Upper lobe of right lung (tissue), 1 donor: ENCODE measurements at places on chromosomes 3 and 15. TPM values are rescaled to one million over a fixed set of nuclear protein-coding genes. Genes with fewer than 3 reads are reported as not detected.

GRCh38 chr3:138347960-138348753, at the start of gene MRAS:
Gene MRAS (plus strand): TSS chr3:138348579. CDS start chr3:138372884, 24,305 bp downstream.
- peaks cover 23% of the 10 kb centered on the region for H3K4me1 ChIP-seq
- peak within 1 kb of the TSS; percentile 78 for H3K4me3 ChIP-seq
- H3K36me3 ChIP-seq = no peaks in the 10 kb centered on the region
- DNase-seq = peak; percentile 92

GRCh38 chr15:57881361-57881760, 174.8 kb downstream of the POLR2M start:
- no peak overlapping the region for H3K27ac ChIP-seq
- no peak for DNase-seq
- no peaks in the 10 kb centered on the region for H3K27me3 ChIP-seq
- no peaks in the 10 kb centered on the region for H3K4me1 ChIP-seq
- no peaks in the 10 kb centered on the region for H3K36me3 ChIP-seq

- no peak overlapping the region for H3K4me3 ChIP-seq
- H3K36me3 ChIP-seq = no peaks in the 10 kb centered on the region
- peak; percentile 73 for DNase-seq
- no peaks in the 10 kb centered on the region for H3K27me3 ChIP-seq
Observed at GRCh38 chr3:52446631-52447511, 2.0 kb upstream of the SEMA3G start.

GRCh38 chr3:111720681-111721380, 125.7 kb upstream of the ZBED2 start:
- DNase-seq = no peak
- no peaks in the 10 kb centered on the region for H3K4me1 ChIP-seq
- no peak overlapping the region for H3K27ac ChIP-seq
- H3K36me3 ChIP-seq = no peaks in the 10 kb centered on the region
- H3K27me3 ChIP-seq = no peaks in the 10 kb centered on the region

GRCh38 chr3:105140899-105141367, 225.8 kb upstream of the ALCAM start:
- H3K36me3 ChIP-seq = no peaks in the 10 kb centered on the region
- H3K27ac ChIP-seq = peak overlapping the region; percentile 52
- no peak overlapping the region for H3K4me3 ChIP-seq
- DNase-seq = no peak
- peaks cover 4% of the 10 kb centered on the region for H3K4me1 ChIP-seq

- no peak overlapping the region for H3K4me3 ChIP-seq
- no peaks in the 10 kb centered on the region for H3K36me3 ChIP-seq
- H3K4me1 ChIP-seq = no peaks in the 10 kb centered on the region
- DNase-seq = no peak
Observed at GRCh38 chr15:88828791-88829190, 25.6 kb downstream of the ACAN start.

- H3K36me3 ChIP-seq = no peaks in the 10 kb centered on the region
- no peaks in the 10 kb centered on the region for H3K27me3 ChIP-seq
- H3K4me3 ChIP-seq = no peak overlapping the region
- H3K4me1 ChIP-seq = no peaks in the 10 kb centered on the region
Observed at GRCh38 chr3:13728487-13728886, 151.4 kb downstream of the WNT7A start.

GRCh38 chr3:76702676-76703075, 337.2 kb upstream of the ROBO2 start:
- H3K4me3 ChIP-seq = no peak overlapping the region
- H3K36me3 ChIP-seq = no peaks in the 10 kb centered on the region
- DNase-seq = no peak
- no peaks in the 10 kb centered on the region for H3K27me3 ChIP-seq

GRCh38 chr3:121943431-121943830, 49.2 kb downstream of the SLC15A2 start:
- H3K27me3 ChIP-seq = no peaks in the 10 kb centered on the region
- no peak overlapping the region for H3K4me3 ChIP-seq

DNA sequence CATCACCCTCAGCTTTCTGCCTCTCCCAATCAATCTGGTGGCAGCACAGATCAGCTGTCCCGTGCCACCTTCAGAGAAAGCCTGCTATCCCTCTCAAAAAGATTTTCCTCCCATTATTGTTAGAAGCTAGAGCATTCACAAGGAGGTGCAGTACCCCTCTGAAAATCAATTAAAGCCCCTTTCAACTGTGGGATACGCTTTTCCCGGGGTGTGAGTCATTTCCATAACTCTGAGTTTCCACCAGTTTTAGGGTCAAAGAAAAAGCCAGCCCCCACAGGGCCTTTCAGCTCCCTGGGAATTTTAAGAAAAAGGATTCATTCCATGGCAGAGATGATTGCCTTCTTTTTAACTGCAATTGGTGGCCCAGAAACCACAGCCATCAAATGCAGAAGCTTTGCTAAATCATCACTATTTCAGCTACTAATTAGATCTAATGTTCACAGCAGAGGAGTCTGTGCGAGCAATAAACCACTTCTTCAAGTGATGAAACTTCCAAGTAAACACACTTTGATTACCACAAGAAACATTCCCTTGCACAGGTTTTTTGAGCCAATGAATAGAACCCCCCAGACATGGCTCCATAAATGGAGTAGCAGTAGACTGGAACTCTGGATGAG, 270.0 kb upstream of the TPRG1 start:
- H3K4me3 ChIP-seq = no peak overlapping the region
- no peaks in the 10 kb centered on the region for H3K36me3 ChIP-seq
- peak overlapping the region; percentile 55 for H3K27ac ChIP-seq

DNA sequence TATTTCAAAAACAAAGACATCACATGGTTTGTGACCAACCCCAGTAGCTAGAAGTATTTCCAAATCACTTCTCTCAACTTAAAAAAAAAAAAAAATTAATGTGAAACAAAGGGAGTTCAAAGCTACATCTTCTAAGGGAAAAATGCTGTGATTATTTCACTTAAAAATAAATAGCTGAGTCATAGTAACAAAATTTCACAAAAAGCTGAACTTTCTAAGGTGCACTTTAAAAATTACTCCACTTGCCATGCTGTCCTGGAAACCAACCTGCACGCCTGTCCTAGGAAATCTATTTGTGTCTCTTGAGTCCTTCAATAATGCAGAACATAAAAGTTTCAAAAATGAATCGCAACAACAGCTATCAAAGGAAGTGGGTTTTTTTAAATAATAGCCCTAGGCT, 1.8 kb downstream of the ACAP2 start:
- H3K36me3 ChIP-seq = no peaks in the 10 kb centered on the region
- H3K4me1 ChIP-seq = peaks cover 28% of the 10 kb centered on the region
- H3K27me3 ChIP-seq = no peaks in the 10 kb centered on the region
- peak overlapping the region; percentile 99 for H3K4me3 ChIP-seq
- peak overlapping the region; percentile 91 for H3K27ac ChIP-seq

DNA sequence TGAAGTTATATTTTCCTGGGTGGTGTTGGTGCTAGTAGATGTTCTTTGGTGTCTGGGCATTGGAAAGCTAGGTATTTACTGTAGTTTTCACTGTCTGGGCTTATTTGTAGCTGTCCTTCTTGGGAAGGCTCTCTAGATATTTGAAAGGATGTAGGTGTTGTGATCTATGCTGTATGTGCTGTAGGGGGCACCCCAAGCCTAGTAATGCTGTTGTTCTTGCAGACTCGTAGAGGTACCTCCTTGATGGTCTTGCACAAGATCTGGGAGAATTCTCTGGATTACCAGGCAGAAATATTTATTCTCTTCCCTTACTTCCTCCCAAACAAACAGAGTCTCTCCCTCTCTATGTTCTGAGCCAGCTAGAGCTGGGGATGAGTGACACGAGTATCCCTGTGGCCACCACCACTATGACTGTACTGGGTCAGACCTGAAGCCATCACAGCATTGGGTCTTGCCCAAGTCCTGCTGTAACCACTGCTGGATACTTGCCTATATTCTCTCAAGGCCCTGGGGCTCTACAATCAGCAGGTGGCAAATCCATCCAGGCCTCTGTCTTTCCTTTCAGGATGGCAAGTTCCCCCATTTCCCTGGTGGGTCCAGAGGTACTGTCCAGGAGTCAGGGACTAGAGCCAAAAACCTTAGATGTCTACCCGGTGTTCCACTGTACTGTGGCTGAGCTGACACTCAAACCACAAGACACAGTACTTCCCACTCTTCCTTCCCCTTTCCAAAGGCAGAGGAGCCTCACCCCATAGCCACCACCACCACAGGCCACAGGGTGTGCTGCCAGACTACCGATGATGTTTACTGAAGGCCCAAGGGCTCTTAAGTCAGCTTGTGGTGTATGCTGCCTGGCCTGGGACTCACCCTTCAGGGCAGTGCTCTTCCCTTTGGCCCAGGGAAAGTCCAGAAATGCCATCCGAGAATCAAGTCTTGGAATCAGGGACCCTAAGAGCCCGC, 195.2 kb upstream of the DPPA4 start:
- DNase-seq = no peak
- no peak overlapping the region for H3K4me3 ChIP-seq
- H3K27ac ChIP-seq = no peak overlapping the region
- no peaks in the 10 kb centered on the region for H3K4me1 ChIP-seq

DNA sequence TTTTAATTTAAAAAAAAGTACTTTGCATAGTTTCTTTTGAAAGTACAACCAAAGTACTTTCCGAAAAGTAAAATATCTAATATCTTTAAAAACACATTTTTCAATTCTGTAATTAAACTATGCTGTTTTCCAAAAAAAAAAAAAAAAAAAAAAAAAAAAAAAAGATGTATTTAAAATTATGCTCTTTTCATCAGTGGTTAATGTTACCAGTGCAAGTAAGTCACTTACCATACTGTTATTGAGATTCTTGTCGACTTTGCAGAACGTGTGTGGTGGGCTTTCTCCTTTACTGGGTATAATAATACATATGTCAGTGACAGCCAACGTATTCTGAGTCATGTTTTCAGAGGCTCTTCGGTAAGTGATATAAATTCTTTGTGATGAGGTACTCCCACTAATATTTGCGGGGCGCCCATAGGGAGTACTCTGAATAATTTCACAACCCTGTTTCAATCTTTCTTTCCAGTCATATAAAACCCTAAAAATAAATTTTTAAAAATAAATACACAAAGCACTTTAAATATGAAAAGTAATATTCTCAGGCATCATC, 39.9 kb downstream of the DENND4A start:
- DNase-seq = no peak
- no peaks in the 10 kb centered on the region for H3K27me3 ChIP-seq
- no peaks in the 10 kb centered on the region for H3K4me1 ChIP-seq
- H3K36me3 ChIP-seq = peaks cover 35% of the 10 kb centered on the region

DNA sequence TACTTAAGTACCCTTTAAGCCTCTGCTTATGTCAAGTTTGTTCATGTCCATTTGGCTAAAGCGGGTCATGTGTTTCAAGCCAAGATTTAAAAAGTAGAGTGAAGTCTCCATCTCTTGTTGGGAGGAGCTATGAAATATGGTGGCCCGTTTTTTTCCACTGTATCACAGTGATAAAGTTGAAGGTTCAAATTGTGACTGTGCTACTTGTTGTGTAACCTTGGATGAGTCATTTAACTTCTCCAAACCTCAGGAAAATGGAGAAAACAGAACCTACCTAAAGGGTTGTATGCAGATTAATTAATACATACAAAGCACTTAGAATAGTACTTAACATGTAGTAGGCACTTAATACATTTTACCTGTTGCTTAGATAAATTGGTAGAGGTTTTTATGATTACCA, 43.4 kb downstream of the SNAPC5 start:
- no peak overlapping the region for H3K4me3 ChIP-seq
- no peaks in the 10 kb centered on the region for H3K4me1 ChIP-seq
- H3K27me3 ChIP-seq = no peaks in the 10 kb centered on the region
- no peak for DNase-seq
- no peaks in the 10 kb centered on the region for H3K36me3 ChIP-seq

DNA sequence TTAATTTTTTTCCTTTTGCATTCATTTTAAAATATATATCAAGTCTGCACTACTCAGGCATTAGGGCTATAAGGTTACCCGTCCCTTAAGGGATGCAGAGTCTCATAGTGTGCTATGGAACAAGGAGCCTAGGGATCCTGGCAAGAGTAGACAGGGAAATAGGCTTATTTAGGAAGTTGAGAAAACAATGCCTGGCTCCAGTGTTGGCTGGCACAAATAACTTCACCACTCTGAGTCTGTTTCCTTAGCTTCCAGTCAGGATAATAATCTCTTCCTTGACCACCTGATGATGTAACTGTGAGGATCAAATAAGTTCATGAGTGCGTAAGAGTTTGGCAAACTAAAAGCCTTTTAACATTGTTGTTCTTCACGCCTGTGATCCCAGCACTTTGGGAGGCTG, 540.8 kb upstream of the IL12A start:
- H3K4me1 ChIP-seq = no peaks in the 10 kb centered on the region
- H3K36me3 ChIP-seq = no peaks in the 10 kb centered on the region
- H3K27ac ChIP-seq = no peak overlapping the region
- no peaks in the 10 kb centered on the region for H3K27me3 ChIP-seq
- DNase-seq = no peak
- H3K4me3 ChIP-seq = no peak overlapping the region

DNA sequence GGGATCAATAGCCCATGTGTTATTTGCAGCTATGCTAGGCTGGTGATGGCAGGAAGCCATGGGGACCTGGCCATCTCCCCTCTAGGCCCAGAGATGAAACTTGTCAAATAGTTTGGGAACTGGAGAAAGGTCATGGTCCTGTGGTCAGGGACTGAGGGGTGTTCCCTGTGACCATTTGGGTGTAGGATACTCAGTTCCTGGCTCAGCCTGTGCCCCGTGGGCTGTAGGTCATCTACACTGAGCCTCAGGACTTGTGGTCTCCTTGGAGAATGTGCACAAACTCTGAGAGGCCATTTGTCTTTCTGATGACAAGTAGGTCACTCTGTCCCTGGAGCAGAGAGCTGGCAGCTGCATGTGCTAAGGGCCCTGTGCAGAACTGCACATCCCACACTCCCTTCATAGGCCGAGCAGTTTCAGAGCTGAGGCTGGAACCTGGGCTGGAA, 17.5 kb downstream of the GASK1A start:
- H3K36me3 ChIP-seq = no peaks in the 10 kb centered on the region
- no peak overlapping the region for H3K4me3 ChIP-seq
- DNase-seq = no peak

DNA sequence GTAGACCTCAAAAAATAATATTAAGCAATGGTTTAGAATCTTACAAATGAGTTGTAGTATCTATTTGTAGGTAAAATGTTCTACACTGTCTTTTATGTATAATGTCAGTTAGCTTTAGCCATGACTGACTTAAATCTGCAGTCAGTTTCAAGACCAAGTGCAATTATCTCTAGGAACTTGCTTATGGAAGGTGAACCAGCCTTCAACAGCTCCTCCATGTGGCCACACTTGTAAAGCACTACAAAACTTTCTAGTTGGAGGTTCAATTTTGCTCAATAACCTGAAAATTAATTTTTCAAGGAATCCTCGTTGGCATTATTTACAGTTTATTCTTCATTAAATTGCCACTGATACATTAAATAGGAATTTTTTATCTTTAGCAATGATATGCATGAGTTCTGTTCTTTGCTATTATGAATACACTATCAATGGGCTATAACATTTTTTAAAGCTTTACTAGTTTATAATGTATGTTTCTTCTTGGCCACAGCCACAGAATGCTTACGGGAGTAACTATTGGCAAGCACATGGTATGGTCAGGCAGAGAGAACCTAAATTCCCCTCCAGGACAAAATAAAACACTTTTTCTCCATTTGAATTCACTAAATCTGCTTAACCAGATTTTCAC, 315.3 kb upstream of the UBE2E2 start:
- H3K4me3 ChIP-seq = no peak overlapping the region
- H3K4me1 ChIP-seq = no peaks in the 10 kb centered on the region
- H3K27ac ChIP-seq = no peak overlapping the region
- no peaks in the 10 kb centered on the region for H3K27me3 ChIP-seq

GRCh38 chr15:87619161-87619960, 637.2 kb downstream of the NTRK3 start:
- H3K4me1 ChIP-seq = peaks cover 5% of the 10 kb centered on the region
- no peaks in the 10 kb centered on the region for H3K36me3 ChIP-seq
- no peaks in the 10 kb centered on the region for H3K27me3 ChIP-seq

The KNG1 gene
- total RNA-seq = 0.14 TPM

The LTF gene
- total RNA-seq = 14.3 TPM

The GPR176 gene
- 4.6 TPM for total RNA-seq

The HRG gene
- not detected for total RNA-seq

The DUOXA2 gene
- not detected for total RNA-seq

The H1-8 gene
- total RNA-seq = not detected
